ENCODE measurements at places on chromosomes 6 and 20.

- DNase-seq = no peak
Measured at GRCh38 chr6:16403831-16404230, 165.4 kb downstream of the GMPR start.

DNA sequence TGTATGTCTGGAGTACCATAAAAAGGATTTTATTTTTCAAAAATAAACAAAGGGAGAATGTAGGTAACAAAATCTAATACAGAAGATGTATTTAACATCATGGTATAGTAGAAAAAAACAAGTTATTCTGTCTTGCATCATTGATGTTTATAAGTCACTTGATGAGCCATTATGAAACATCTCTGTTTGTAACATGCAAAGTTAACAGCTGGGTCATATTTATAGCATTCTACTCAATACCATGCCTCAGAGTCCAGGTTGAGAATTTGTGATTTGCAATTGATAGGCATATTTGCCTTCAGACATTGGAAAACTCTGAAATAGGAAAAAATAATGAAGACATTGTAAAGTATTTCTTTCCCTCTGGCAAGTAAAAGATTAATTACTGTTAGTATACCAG lies 52.3 kb upstream of the IL20RA start:
- no peak for DNase-seq

DNA sequence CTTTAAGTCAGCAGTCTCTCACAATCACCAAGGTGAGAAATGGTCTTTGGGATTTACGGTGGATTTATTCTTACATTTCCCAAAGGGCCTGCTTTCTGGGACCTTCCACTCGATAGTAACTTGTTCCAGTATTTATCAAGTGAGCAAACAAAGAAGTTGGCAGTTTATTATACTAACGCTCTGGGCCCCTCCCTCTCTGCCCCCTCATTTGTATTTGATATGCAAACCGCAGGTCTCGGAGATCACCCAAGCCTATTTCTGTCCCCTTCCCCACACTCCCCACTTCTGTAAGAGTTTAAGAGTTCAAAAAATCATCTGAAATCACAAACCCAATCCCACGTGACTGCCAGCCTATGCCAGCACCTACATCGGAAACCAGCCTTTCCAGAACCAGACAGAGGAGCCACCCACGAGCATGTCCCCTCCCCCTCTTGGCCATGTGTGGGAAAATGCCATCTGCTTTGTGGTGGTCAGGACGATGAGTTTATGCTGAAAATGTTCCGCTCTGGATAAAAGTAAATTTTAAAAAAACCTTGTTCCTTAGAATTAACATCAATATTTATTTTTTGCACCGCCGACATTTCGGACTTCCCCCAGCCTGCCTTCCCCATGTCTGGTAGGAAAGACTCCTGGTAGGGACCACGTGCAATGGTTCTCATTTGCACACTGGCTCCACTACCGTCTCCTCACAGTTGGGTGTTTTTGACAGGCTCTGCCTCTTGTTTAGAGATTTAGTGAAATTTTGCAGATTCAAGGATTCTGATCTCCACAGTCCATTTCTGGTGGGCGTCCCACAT lies 281.0 kb downstream of the TFAP2C start:
- no peak for DNase-seq

DNA sequence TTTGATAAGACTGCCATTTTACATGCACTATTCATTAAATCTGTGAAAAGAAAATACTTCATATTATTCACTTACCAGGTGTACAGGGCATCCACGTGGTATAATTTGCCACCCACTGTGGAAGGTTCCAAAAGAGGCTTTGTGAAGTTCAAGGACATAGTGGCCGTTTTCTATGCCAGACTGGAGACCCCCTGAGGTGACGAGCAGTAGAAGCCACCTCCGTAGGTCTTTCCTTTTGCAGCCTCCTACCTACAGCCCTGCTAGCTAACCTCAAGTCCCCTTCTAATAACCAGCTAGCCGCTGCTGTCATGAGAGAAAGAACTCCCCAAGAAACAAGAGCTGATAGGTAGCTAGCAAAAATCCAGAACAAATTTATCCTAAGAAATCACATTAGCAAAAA lies 110.5 kb downstream of the ARHGAP18 start:
- no peak for DNase-seq

DNA sequence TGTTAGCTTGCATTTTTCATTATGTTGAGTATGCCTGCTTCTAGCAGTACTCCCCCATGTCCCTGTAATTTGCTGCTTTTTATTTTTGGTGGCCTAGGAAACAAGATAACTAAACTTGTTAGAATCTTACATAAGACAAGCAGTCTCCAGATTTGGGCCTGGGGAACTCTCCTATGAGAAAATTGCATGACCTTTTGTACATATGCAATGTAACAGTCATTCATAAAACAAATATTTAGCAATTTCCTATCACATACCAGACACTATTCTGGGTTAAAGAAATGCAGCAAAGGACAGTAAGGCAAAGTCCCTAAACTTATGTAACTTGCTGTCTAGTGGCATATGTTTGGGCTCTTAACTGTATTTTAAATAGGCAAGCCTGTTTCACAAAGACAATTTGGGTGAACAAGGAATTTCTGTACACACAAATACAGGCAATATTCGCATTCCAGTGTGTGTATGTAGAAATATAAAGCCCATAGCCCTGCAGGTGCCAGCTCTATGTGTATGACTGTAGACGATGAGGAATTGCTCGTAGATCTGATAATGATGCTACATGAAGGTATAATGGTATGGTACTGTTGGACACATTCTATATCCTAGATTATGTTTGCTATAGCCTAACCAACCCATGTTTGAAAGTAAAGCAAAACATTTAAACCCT lies 305.2 kb upstream of the CITED2 start:
- DNase-seq = no peak

DNA sequence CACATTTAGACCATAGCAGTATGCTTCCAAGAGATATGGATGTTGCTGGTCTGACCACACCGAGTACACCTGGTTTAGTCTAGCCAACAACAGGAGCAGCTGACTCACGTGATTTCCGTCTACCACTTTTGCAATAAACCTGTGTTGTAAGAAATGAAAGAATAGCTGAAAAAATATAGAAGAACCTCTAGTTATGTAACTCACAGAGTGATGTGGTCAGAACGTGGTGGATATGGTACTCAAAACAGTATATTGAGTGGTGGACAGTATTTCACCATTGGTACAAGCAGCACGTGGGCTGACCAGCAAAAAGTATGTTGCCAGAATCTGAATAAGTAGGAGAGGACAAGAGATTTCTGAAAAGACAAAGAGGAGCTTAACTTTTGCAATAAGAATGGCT lies 226.9 kb downstream of the TBC1D7 start:
- no peak for DNase-seq

- DNase-seq = no peak
Measured at GRCh38 chr20:47274401-47275108, 81.9 kb downstream of the ZMYND8 start.

DNA sequence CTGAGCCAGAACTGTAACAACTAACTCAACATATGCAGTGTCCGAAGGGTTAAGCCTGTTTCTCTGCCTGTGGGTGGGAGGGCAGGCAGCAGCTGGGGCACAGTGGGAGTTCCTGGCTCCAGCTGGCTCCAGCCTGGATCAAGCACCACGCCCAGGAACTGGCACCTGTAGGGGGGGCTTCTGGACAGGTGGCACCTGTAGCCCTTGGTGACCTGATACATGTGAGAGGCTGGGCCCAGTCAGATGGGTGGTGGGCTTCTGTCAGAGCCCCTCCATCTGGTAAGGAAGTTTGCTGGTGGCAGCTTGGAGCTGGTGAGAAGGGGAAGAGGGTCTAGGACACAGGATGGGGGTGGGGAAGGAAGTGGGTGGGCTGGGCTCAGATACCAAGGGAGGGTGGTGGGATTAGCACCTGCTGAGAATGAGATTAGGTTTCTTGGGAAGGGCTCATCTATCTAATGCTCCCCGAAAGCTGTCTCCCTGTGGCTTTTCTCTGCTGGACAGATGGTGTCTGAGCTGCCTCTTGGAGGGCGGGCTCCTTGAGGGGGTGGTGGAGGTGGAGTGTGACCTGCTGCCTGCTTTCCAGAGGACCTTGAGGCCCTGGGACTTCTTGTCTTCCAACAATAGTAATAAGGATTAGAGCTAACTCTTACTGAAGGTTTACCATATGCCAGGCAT lies 28.5 kb downstream of the BCL2L1 start:
- DNase-seq = no peak

GRCh38 chr20:60474385-60474910 lies 516.2 kb downstream of the CDH26 start:
- DNase-seq = no peak

DNA sequence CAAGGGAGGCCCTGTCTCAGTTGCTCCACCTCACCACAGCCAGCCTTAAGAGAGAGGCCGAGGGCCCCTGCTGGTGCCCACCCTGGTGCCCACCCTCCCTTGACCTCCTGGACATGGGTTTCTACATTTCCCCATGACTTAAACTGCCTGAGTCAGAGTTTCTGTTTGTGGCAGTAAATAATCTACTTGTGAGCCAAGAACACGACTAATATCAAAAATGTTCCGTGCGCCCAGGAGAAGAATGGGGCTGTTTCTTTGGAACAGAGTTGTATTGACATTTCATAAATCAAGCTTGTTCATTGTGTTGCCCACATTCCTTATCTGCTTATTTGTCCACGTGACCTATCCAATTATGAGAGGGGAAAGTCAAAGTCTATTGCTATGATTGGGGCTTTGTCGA lies 143.5 kb downstream of the ANKRD60 start:
- no peak for DNase-seq

- no peak for DNase-seq
Measured at GRCh38 chr20:50848846-50849673, 54.2 kb downstream of the BCAS4 start.

- no peak for DNase-seq
Measured at GRCh38 chr6:161338015-161338414, 64.2 kb upstream of the AGPAT4 start.

- no peak for DNase-seq
Measured at GRCh38 chr6:157261606-157262005, 61.7 kb downstream of the TMEM242 start.

- DNase-seq = no peak
Measured at GRCh38 chr6:55033016-55033546, 141.2 kb upstream of the HCRTR2 start.

DNA sequence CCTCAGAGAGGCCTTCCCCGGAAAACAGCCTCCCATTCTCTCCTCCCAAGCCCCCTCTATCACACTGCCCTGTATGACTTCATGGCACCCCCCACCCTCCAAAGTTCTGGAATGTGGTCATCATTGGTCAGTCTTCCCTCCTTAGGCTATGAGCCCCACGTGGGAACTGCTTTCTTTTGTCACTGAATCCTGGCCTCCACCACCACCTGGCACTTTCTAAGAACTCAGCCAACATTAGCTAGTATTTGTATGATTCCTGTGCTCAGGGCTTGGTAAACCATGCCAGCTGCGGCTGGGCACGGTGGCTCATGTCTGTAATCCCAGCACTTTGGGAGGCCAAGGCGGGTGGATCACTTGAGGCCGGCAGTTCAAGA lies 8.4 kb upstream of the E2F1 start:
- DNase-seq = no peak

- DNase-seq = no peak
Measured at GRCh38 chr6:139533171-139533570, 158.7 kb upstream of the CITED2 start.

DNA sequence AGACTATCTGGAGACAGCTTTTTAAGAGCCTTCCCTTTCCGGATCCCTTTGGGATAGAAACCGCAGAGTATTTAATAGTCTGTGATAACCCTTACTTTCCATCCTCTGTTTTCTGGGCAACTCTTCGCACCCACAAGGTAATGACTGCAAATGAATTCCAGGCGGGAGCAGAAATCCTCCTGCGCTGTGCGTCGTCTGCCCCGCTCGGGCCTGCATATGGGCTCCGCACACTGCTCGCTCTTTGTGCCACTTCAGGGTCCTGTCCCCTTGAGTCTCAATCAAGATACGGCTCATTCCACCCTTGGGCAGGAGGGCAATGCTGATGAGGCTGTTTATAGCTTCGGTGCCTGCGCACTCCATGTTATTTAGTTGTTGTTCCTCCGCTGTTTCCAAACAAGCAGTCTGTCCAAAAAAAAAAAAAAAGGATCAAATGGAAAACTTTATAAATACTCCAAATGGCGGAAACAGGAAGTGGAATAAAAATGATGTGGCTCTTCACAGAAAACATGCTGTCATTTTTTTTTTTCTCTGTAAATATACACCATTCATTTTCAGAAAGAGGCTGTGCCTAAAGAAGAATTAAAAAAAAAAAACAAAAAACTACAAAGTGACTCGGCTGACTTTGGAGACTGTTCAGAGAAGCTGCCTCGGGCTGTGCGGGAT lies 169.6 kb upstream of the GMDS start:
- DNase-seq = no peak

DNA sequence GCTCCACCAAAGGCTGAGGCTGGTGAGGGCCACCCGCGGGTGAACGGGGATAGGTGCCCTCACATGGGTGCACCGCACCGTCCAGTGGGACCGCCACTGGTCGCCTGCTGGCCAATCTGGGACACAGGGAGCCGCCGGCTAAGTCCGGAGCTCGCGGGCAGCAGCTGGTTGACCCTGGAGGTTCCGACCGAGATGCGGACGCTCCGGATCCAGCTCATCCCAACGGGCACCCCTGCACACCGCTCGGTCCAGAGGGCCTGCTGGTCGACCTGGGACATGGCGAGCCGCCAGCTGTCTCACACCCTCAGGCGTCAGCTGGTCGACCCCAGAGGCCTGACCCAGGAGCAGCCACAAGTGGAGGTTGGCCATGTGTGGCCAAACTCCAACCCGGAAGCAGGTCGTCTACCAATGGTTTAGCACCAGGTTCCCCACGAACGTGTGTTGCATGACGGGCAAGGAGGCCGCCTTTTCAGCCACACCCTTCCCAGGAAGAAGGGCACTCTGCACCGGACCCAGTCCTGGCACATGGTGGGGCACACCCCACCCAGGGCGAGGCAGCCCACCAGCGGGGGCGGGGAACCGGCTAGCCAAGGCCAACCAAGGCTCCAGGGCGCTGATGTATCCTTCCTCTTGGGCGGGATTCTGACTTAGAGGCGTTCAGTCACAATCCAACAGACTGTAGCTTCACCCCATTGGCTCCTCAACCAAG lies 746.0 kb upstream of the DEFB115 start:
- no peak for DNase-seq

GRCh38 chr6:128437685-128438084 lies 82.7 kb downstream of the PTPRK start:
- DNase-seq = no peak

- DNase-seq = no peak
Measured at GRCh38 chr6:106547601-106548453, 81.5 kb downstream of the RTN4IP1 start.

GRCh38 chr20:38590676-38591473 lies 9.9 kb downstream of the ADIG start:
- DNase-seq = no peak

DNA sequence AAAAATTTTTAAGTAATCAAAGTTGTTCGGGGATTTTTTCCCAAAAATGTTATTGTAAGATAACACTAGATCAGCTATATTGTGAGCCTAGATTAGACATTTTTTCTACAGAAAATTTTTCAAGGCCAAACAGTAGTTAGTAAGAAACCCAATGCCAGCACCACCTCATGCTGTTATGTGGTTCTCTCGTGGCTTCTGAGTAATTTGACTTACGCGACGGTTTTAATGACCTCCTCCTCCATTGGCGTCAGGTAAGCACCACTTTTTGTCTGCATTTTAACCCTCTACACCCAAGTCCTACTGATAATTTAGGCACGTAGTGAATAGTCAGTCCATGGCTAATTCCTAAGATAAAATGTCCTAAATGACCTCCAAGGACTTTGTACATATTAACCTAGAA lies 9.7 kb downstream of the RPS6KA2 start:
- DNase-seq = no peak

- no peak for DNase-seq
Measured at GRCh38 chr6:1100269-1100668, 211.6 kb upstream of the FOXQ1 start.

GRCh38 chr20:19583532-19584175 lies 174.4 kb upstream of the RIN2 start:
- DNase-seq = no peak
